ENCODE measurements at places on chromosomes 2 and 18.
A peak's percentile ranks its signal among the peaks of the same experiment; 100 is the strongest.

GRCh38 chr2:157934684-157935377 is 58.7 kb upstream of the ACVR1 start:
- no peak for DNase-seq

- no peak for DNase-seq
Observed at GRCh38 chr2:65402323-65402722, 30.1 kb downstream of the SPRED2 start.

DNA sequence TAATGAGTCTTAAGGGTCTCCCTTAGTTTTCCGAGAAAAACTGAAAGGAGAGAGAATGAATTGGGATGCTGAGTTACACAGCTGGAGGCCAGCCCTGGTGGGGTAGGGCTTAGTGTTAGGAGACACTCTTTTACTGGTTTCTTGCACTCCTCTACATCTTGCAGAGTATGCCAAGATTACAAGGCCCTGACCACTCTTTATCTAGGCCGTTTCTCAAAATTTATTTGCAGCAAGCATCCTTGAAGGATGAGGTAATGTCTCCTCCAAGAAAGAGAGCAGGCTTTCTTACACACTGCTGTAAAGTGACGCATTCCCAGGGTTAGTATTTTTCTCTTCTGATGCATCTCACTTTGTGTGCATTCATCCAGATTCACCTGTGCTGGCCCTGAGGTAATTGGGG is 166.2 kb downstream of the TDRD15 start:
- DNase-seq: no peak

- no peak for DNase-seq
Observed at GRCh38 chr2:239372835-239373234, 28.0 kb downstream of the HDAC4 start.

- DNase-seq: no peak
Observed at GRCh38 chr2:205358351-205358815, 323.9 kb upstream of the NRP2 start.

GRCh38 chr2:16093639-16094529 is 153.5 kb downstream of the MYCN start:
- DNase-seq: peak; percentile 18

GRCh38 chr2:200307724-200308545 is 1.4 kb downstream of the SPATS2L start:
- peak; percentile 10 for DNase-seq

GRCh38 chr2:30664761-30665358 is 142.4 kb downstream of the CAPN13 start:
- no peak for DNase-seq

GRCh38 chr2:46293466-46293865 is 3.7 kb upstream of the EPAS1 start:
- no peak for DNase-seq

- DNase-seq: no peak
Observed at GRCh38 chr18:6589923-6590322, 139.6 kb upstream of the ARHGAP28 start.

DNA sequence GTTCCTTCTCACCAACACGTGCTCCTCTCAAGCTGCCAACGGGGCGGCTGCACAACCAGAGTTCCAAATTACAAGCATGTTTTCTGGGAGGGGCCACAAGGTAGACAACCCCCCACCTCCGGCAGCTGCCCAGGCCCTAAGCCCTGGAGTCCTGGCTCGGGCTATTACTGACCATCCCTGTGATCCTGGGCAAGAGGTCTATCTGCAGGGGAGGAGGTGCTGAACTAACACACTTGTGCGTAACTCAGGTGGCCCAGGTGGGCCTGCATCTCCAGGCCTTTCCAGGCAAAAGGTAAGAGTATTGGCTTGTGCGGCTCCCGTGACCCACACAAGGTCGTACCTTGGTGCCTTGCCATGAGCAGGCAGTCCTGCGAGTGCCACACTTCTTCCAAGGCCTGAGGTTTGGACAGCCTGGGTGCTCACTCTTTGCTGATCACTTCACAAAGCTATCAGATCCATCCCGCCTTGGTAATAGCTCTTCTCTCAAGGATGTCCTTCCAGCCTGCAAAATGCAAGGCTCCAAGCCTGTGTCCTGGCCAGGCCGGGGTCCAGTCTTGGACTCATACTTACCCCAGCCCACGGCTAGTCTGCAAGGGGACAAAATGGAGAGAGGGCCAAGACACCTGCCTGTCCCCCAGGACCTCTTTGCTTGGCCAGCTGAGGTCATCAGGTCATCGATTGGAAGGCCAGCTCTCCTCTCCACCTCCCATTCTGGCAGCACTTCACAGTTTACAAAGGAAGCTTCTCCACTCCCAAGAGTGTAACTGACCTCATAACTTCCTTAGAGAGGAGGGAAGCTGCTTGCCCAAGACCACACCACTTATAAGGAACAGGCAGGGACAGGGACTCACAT is 33.9 kb downstream of the ADRA2B start:
- DNase-seq: no peak

GRCh38 chr18:59068276-59069071 is 71.2 kb upstream of the SEC11C start:
- no peak for DNase-seq

DNA sequence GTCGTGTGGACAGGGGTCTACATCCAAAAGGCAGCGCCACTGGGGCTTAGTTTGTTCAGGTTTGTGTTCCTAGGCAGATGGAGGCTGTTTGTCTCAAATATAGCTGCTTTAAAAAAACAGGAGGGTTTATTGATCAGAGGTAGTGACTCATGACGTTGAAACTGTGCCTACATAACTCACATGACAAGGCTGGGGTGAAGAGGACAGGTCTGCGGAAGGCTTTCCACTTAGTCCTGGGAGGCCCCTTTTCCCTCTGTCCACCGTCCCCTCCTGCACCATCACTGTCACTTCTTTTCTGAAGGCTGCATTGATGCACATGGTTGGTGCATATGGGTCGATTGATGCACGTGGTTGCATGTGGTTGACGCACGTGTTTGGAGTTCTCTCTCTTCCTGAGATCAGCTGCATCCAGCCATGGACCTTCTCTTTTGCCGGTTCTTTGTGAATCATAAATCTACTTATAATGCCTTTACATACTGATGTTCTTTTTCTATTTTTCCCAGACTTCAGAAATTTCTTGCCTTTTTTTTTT is 10.9 kb downstream of the SH3RF3 start:
- no peak for DNase-seq

DNA sequence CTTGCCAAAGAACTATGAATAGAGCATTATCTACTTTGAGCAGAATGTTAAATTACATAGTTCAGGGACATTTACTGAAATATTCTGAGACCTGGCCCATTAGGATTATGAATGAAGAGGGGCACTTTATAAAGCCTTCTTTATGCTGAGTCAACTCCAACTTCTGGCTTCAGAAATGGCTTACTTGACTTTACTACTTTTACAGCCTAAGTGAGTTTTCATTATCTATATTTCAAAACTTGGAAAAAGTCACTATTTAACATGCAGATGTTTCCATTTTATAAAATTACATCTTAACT is 37.7 kb downstream of the SESTD1 start:
- no peak for DNase-seq

DNA sequence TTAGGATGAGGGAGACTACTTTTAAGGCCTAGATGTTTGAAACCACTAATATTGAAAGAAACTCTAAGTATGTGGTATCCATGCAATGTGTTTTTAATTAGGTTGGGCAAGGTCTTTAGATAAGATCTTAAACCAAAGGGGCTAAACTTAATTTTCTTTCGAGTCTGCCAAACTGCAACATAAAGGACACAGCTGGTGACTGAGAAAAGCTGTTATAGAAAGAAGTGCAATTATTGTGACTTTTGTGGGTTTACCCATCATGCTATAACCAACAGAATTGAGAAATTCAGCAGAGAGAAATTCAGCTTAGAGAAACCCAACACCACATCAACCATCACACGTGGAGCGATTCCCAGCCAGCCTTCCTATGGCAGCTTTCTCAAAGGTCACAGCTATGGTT is 119.5 kb upstream of the LMAN1 start:
- no peak for DNase-seq

DNA sequence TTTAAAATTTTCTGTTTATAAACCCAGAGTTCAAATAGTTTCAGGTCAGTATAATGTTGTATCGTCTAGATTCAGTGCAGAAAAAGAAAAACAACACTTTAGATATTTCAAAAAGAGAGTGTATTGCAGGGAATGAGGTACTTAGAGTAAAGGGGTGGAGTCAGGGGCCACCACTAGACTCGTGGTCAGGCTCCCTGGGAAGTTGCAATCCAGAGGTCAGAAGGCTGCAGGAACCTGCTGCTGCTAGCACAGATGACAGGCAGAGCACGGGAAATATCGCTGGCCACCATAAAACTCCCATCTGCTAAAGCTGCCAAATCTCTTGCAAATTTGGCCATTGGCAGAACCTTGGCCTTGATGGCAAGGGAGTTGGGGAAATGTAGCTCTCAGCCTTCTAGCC is 64.6 kb downstream of the THNSL2 start:
- DNase-seq: no peak
